Cerebellum (tissue), 4 donors: ENCODE measurements at places on chromosomes 16 and 17.

DNA sequence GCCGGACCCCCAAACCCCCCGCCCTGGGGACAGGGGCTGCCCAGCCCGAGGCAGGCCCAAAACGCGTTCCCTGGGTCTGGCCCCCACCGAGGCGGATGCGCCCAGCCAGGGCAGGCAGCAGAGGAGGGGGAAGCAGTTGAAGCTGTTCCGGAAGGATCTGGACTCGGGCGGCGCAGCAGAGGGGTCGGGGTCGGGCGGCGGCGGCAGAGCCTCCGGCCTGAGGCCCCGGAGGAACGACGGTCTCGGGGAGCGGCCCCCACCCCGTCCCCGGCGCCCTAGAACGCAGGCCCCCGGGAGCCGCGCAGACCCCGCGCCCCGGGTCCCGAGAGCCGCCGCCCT is 22.9 kb upstream of the ZFPM1 start:
- DNase-seq: no peak

DNA sequence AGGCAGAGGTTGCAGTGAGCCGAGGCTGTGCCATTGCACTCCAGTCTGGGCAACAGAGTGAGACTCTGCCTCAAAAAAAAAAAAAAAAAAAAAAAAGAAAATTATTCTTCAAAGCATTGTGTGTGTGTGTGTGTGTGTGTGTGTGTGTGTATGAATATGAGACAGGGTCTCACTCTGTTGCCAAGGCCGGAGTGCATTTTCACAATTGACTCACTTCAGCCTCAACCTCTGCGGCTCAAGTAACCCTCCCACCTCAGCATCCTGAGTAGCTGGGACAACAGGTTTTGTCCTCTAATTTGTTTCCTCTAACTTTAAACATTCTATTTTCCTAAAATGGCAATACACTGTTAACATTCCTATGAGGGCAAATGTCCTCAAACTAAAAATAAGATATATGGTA is 7.7 kb downstream of the FBXO47 start:
- DNase-seq: no peak

- no peak for DNase-seq
Observed at GRCh38 chr17:9512323-9513168, 63.1 kb downstream of the STX8 start.

- no peak for DNase-seq
Observed at GRCh38 chr17:49845321-49845720, 2.5 kb downstream of the TAC4 start.

DNA sequence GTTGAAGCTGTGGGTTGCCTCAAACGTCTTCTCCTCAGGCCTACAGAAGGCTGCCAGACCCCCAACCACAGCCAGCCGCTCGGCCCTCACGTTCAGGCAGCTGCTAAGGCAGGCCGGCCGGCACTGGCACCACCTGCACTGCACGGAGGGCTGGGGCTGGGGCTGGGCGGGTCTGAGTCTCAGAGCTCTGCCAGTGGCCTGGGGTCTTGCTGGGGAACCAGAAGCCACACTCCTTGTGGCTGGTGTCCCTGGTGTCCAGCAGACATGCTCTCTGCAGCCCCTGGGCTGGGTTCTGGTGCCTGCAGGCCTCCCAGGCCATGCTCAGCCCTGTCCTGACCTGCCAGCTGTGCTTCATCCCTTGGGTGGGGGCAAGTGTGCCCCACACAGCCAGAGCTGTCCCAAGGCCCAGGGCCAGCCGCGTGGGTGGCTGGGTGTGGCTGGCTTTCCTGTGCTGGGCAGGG is 42.0 kb downstream of the BAHCC1 start:
- no peak for DNase-seq

DNA sequence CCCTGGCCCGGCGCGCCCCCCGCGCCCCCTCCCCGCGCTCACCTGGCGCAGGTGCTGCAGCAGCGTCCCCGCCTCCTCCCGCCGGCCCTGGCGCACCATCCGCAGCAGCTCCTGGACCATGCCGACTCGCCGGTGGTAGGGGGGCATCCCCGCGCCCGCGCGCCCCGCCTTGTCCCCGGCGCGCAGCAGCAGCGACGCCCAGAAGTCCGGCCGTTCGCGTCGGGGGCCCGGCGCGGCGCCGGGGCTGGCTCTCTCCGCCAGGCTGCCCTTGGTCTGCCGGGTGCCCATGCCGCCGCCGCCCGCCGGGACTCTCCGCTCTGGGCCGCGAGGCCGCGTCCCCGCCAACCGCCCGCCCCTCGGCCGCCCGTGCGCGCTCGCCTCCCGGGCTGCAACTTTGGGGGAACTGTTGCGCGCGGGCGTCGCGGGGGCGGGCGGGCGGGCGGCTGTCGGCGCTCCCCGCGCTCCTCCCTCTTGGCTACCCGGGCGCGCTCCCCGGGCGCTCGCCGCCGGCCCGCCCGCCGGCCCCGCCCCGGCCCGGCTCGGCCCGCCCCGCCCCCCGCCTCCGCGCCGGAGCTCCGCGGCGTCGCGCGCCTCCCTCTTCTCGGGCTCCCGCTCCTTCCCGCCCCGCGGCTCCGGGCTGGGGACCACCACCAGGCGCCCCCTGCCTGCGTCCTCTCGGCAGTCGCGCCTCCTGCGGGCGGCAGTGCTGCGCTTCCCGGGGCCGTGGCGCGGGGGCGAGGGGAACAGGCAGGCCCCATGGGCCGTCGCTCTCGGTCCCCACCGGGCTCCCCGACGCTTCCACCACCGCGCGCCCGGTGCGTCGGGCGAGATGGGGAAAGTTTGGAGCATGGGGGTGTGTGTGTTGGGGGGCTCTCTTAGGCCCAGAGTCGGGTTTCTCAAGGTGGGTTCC is at the start of gene LRRC75A:
TSS of gene LRRC75A (minus strand) at position 491 of the 910 bp plus-strand sequence. CDS start at position 288, 203 bp downstream.
- DNase-seq: peak; percentile 51

- peak; percentile 43 for DNase-seq
Observed at GRCh38 chr16:1642148-1642547, 30.0 kb downstream of the CRAMP1 start.

DNA sequence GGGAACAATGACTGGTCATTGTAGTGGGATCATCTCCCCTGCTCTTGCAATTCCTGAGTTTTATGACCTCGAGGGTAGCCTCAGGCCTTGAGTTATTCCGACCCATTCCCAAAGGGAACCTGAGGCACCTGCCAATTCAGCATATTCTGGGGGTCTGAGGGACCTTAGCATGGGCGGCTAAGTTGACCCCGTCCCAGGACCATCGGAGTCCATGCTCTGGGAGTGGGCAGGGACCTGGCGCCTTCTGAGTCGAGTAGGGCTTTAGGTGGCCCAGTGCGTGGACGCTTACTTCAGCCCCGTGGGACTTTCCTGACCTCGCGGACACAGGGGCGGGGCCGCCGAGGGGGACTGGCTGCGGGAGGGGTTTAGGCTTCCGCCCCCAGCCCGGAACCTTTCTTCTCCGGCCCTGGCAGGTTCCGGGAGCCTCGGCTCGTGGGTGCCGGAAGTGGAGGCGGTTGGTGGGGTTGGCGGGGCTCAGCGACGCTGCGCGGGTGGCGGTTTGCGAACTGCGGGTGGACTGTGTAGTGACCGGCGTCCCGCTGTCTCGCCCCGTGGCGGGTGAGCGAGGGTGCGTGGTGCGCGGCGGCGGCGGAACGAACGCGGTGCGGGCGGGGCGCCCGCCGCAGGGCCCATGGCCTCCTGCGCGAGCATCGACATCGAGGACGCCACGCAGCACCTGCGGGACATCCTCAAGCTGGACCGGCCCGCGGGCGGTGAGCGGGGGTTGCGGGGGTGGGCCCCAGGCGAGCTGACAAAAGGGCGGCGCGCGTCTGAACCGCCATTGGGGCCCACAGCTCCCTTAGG is at the start of gene EDC4:
TSS of gene EDC4 (plus strand) at position 422 of the 804 bp plus-strand sequence. CDS start at position 632, 210 bp downstream.
- DNase-seq: peak; percentile 84

DNA sequence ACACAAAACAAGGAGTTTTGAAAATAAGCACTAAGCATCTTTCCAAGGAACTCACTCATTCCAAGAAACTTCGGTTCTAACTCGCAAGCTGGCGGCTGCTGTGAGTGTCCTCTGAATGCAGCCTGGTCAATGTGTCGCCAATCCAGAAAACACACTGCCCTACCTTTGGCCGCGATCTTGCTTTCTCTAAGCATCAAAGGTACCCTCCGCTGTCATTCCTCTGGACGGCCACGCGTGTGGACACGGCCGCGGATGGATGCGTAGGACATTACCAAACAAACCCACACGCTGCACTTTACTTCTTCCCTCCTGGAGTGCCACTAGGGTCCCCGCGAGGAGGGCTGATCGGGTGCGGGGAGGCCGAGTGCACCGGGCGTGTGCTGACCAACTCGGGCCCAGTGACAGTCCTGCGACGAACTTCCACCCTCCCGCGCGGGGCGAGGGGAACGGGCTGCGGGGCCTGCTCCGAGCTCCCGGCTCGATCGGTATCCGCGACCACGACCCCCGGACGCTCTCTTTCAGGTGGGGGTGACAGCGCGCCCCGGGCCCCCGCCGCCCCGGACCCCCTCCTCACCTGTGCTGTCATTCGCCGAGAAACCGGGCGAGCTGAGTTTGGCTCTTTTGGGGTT is 1.1 kb downstream of the CREBBP start:
- no peak for DNase-seq

DNA sequence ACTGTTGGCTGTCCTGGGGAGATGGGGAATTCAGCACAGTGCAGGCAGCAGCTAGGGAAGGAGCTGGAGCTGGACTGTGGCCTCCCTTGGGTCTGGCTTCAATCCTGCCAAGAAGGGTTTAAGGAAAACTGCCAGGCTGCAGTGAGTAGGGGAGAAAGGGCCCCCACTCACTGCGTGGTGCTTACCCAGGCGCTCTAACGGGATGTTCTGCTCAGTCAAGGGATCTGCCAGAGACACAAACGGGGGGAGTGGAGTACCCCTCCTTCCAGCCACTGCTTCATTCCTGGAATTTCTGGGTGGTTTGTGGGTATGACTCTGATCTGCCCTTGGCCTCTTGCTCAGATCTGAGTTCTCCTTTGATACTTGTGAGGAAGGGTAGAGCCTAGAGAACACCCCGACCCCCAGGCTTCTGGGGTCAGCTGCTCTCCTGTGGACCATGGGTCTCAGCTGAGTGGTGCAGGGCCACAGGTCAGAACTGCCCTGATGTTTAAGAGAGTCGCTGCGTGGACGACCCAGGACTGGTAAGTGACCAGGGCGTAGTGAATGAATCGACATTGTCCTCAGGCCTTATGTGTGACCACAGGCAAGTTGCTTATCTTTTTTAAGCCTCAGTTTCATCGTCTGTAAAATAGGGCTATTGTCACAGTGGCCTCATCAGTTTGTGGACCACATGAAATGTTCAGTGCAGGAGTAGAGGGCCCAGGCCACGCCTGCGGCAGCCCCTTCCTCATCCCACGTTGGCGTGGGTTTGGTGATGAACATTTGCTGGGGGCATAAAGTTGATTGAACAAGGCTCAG is 9.6 kb downstream of the CRISPLD2 start:
- no peak for DNase-seq

DNA sequence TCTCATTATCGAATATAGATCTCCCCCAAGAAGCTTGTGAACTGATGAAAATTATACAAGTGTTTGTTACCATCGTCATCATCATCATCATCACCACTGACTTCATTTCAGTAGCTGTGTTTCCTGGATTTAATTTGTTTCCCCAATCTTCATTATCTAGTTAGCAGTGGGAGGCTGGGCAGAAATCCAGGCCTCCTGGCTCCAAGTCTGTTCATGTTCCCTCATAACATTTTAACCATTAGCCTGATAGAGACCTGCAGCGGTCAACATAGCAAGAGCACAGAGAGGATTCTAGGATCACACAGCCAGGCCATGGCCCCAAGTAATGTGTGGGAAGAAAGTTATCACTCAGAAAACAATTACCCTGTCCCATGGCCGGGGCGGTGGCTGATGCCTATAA is 526.2 kb upstream of the CDH11 start:
- DNase-seq: no peak

DNA sequence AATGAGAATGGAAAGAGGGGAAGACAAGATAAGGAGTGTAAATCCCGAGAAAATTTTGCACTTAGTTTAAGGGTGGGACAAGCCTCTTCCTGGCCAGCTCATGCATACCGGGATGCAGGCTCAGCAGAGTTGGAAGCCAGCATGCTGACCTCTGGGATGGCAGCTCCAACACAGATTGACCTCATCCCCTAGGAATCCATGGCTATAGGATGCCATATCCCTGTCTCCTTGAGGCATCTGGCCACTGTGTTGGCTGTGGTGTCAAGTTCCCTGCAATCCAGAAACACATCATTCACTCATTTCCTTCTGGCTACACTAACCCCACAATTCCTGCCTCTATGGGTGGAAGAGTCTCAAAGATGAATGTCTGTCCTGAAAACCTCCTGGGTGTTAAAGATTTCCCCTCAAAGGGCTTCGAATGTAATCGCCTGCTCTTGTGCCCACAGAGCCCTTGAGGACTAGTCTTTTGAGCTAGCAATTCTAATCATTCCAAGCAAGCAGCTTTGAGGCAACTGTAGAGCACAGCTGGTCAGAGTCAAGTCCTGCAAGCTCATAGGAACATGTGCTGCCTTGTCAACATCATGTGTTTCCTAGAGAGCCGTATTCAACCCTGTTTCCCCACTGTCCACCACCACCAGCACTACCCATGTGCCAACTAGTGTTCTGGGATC is 141.4 kb downstream of the PMP22 start:
- DNase-seq: no peak
